ENCODE measurements at places on chromosomes 7 and 10.

GRCh38 chr7:65441010-65441409, 67.4 kb downstream of the ZNF92 start:
- DNase-seq, result no peak

GRCh38 chr10:119104654-119105015, 722 bp downstream of the DENND10 start:
- no peak for DNase-seq

DNA sequence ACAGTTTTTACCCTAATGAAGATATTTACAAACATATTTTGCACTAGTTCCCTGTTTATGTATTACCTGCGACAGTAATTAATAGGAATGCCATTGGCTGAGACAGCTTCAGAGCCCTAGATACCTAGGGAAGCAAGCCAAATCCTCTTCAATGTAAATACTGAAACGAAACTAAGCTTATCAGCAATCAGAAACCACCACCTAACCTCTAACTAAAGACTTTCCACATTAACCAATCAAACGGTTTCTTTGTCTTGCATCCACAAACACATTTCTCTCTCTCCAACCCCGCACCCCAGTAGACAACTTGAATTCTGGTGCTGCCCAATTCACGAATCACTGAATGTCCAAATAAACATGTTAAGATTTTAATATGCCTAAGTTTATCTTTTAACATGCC, 474.4 kb upstream of the C7orf33 start:
- DNase-seq, result no peak

GRCh38 chr7:73978661-73979563, 49.1 kb upstream of the ELN start:
- no peak for DNase-seq

GRCh38 chr7:38855386-38855785, 53.6 kb downstream of the VPS41 start:
- no peak for DNase-seq

- no peak for DNase-seq
Observed at GRCh38 chr7:44258865-44259546, 58.2 kb downstream of the YKT6 start.

GRCh38 chr7:69932034-69932628, 333.9 kb downstream of the AUTS2 start:
- no peak for DNase-seq

DNA sequence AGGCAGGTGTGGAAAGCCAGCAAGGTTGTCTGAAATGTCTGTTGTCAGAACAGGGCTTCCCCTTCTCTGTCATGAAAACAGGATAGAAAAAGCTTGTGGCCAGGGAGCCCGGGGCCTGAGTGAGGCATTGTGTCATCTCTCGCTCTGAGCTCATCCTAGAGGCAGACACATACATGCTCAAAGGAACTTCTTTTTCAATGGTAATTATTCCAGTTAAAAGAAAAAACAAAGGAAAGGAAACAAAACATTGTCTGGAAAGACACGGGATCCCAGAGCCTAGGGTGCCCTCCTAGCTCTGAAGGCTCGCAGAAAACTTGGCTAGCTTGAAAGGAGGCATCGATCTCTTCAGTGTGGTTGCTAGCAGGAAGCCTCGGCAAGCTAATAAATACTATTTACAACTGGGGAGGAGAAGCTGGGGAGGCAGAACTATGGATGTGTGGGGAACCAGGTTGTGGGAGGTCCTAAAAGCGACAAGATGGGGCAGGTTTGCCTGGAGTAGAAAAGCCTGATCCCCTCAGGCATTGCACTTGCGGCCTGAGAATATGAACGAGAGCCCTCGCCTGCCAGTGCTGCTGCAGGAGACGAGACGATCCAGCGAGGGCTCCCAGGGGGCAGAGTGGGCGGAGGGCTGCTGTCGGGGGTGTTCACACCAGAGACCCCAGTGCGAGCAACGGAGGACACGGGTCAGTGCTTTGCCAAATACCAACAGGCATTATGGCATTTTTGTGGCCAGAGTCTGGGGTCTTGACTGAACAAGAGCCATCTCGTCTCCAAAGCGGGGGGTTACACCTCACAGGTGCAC, 32.8 kb upstream of the DGKI start:
- no peak for DNase-seq
